ENCODE measurements at places on chromosomes 5 and 9. TPM values are rescaled to one million over a fixed set of nuclear protein-coding genes. Genes with fewer than 3 reads are reported as not detected.
A peak's percentile ranks its signal among the peaks of the same experiment; 100 is the strongest.

NPR3 gene
- not detected for total RNA-seq

- no peak overlapping the region for H3K27ac ChIP-seq
- no peak overlapping the region for H3K4me3 ChIP-seq
- H3K27me3 ChIP-seq = no peaks in the 10 kb centered on the region
- H3K4me1 ChIP-seq = no peaks in the 10 kb centered on the region
- H3K36me3 ChIP-seq = no peaks in the 10 kb centered on the region
Observed at GRCh38 chr9:32723789-32724325, 59.5 kb upstream of the TMEM215 start.

ANKRD18A gene
- total RNA-seq = 7.2 TPM

SH3GL2 gene
- not detected for total RNA-seq

- H3K4me3 ChIP-seq = no peak overlapping the region
- no peaks in the 10 kb centered on the region for H3K36me3 ChIP-seq
- no peak for DNase-seq
- no peak overlapping the region for H3K27ac ChIP-seq
Observed at GRCh38 chr9:124342776-124343485, 72.3 kb downstream of the PSMB7 start.

DNA sequence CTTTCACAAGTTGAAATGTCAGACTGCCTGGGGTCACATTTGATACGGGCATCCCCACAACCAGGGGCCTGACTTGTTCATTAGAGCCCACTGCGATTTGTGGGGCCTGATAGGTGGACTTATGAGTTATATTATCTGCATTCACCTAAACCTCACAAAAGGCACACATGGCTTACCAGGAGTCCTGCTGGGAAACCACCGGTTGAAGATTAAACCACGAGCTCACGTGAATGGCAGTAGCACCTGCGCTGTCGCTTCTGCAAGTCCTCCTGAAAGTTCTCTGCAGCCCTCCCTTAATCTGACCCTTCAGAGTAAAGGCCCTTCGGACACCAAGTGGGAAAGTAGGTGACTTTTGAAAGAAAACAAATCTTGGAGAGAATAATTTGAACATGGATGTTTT is 68.9 kb downstream of the PPIC start:
- no peaks in the 10 kb centered on the region for H3K36me3 ChIP-seq
- H3K4me3 ChIP-seq = no peak overlapping the region
- DNase-seq = no peak
- H3K4me1 ChIP-seq = no peaks in the 10 kb centered on the region
- no peak overlapping the region for H3K27ac ChIP-seq
- no peaks in the 10 kb centered on the region for H3K27me3 ChIP-seq

DNA sequence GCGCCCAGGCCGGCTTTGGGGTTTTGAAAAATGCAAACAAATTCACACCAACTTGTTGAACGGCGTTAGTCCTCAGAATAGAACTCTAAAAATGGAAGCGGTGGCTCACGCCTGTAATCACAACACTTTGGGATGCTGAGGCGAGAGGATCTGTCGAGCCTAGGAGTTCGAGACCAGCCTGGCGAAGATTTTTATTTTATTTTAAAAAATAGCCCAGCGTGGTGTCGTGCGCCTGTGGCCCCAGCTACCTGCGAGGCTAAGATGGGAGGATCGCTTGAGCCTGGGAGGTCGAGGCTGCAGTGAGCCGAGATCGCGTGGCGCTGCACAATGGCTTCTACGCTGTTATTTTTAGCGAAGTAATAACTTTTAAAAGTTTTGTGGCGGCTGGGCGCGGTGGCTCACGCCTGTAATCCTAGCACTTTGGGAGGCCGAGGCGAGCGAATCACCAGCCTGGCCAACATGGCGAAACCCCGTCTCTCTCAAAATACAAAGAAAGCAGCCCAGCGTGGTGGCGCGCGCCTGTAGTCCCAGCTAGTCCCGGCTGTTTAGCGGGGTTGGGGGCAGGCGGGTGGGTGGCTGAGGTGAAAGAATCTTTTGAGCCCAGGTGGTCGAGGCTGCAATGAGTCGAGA is 694 bp upstream of the PLIN2 start:
- no peaks in the 10 kb centered on the region for H3K27me3 ChIP-seq
- H3K4me3 ChIP-seq = peak overlapping the region; percentile 90
- H3K36me3 ChIP-seq = peaks cover 10% of the 10 kb centered on the region
- H3K27ac ChIP-seq = peak overlapping the region; percentile 92
- DNase-seq = peak; percentile 32

DNA sequence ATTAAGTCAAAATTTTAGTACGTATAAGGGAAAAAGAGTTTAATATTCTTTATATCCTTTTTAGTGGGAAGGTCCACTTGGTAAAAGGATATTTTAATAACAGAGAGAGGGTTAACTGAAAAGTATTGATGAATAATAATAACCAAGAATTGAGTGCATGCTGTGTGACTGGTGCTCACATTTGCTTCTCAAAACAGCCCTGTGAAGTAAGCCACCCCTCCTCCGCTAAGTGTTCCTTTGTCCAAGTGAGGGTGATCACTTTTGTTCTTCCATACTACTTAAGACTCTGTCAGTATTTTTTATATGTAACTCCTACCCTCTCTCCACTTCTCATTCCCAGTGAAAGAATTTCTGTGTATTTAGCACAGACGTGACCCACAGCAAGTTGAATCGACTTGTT is 51.5 kb downstream of the SLC44A1 start:
- H3K27ac ChIP-seq = no peak overlapping the region
- H3K4me3 ChIP-seq = no peak overlapping the region
- no peaks in the 10 kb centered on the region for H3K27me3 ChIP-seq

DNA sequence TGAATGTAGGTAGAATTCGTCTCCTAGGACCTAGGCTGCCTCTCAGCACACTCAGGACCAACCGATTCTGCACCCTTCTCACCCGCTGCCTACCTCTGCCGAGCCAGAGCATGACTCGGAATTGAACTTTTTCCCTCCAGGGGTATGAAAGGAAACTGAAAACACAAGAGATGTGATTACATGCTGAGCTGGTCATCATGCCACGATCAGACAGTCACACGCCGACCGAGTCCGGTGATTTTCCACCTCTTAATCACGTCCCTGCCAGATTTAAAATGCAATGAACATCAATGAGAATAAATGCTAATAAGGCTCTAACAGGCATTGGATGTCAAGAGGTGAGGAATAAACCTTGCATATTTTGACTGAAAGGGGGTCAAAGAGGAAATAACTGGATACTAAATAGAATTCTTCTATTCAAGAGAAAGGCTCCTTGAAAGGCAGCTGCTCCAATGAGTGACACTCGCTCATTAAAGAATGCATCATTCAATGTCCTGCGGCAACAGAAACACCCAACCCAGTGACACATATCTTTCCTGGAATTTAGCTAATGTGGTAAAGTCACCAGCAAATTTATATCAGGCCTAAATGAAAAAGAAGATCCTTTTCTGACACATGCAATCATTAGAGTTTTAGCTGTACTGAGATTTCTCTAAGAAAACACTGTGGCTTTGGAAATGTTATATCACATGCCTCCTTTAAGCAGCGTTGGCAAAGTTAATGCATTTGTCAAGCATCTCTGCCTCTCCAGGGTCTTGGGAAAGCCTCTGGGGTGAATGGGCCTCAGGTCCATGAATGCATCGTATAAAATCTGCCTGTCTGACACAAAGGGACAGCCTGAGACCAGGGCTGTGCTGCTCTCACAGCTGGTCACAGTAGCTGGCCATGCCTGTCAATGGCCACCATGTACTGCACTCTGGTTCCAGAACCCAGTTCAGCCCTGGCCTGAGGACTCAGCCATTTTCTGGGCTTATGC is 128.7 kb downstream of the SPOCK1 start:
- no peaks in the 10 kb centered on the region for H3K36me3 ChIP-seq
- H3K4me3 ChIP-seq = no peak overlapping the region
- DNase-seq = no peak
- no peaks in the 10 kb centered on the region for H3K27me3 ChIP-seq

All from CD4-positive, alpha-beta T cell (primary cell).